ENCODE measurements at places on chromosomes 1 and 21. TPM values are rescaled to one million over a fixed set of nuclear protein-coding genes. Genes with fewer than 3 reads are reported as not detected.

CFHR2 gene
- not detected for total RNA-seq

ANXA9 gene
- 39.7 TPM for total RNA-seq

ANKRD45 gene
- 0.47 TPM for total RNA-seq

TNNI3K gene
- total RNA-seq, result 4.7 TPM

SPOCD1 gene
- 39.8 TPM for total RNA-seq

FCRL2 gene
- total RNA-seq, result 0.42 TPM

KIF17 gene
- 2.2 TPM for total RNA-seq

TAL1 gene
- total RNA-seq, result 3.2 TPM

PGLYRP3 gene
- not detected for total RNA-seq

MMEL1 gene
- 18.1 TPM for total RNA-seq

OR2T4 gene
- total RNA-seq, result not detected

ALG6 gene
- 14.4 TPM for total RNA-seq

PPFIA4 gene
- 2.4 TPM for total RNA-seq

SDC3 gene
- 68.2 TPM for total RNA-seq
